GM04503 (cell line): ENCODE measurements at places on chromosomes 4 and X.

DNA sequence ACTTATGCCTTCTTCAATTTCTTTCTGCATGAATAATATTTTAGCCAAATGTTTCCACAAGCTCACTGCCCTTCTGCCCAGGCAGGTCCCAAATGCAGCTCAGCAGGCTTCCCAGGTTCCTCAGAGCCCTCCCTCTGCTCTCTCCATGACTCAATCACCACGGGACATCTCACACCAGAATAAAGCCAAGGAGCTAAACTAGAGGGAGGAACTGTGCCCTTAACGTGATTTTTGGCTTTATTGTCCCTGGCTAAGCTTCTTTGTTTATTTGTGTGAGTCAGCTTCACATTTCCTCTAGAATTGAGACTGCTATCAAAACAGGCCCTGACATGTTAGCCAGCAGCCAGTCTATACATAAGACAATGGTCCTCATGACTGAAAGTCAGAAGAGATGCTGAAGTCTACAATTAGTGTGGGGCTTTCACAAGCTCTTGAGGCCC lies 186.4 kb upstream of the GALNT7 start:
- peak; percentile 55 for DNase-seq

DNA sequence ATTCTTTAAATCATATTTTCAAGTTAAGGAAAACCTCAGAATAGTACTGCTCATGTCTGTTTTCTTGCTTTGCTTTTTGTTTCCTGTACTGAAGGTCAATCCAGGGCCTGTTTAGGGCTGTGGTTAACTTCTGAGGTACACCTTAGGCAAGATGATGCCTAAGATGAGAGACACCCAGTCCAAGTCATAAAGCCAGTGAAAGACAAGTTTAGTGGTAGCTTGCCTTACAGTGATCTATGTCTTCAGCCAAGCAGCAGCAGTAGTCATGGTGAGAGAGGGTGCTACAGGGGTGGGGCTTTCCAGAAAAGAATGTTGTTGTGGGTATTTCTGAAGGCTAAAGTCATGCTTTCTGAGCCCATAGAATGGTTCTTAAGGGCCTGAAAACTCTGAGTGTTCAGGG lies 173.7 kb downstream of the VSIG4 start:
- DNase-seq, result no peak

GRCh38 chr4:5592272-5592671 lies 116.1 kb downstream of the EVC2 start:
- DNase-seq, result no peak

- no peak for DNase-seq
Observed at GRCh38 chr4:146186596-146186995, 11.1 kb downstream of the LSM6 start.

DNA sequence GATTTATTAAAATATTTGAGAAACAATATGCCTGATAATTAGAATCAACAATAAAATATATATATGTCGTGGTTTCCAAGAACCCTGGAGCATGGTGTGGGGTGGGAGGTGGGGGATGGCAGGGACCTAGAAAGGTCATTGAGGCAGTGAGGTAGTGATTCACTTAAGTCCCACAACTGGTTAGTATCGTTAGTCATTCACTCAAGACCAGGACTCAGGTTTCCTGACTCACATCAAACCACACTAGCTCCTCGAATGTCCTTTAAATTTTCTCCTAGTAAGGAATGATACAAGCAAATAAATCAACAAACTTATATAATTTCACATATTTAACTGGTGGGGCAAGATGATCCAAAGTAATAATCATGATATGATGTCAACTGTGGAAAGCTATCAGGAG lies 158.8 kb upstream of the AADAT start:
- DNase-seq, result no peak

- DNase-seq, result no peak
Observed at GRCh38 chr4:19693936-19694570, 557.7 kb upstream of the SLIT2 start.

GRCh38 chr4:42995343-42995944 lies 102.9 kb downstream of the GRXCR1 start:
- DNase-seq, result peak; percentile 0

- peak; percentile 61 for DNase-seq
Observed at GRCh38 chrX:11341274-11342201, 48.3 kb downstream of the AMELX start.

DNA sequence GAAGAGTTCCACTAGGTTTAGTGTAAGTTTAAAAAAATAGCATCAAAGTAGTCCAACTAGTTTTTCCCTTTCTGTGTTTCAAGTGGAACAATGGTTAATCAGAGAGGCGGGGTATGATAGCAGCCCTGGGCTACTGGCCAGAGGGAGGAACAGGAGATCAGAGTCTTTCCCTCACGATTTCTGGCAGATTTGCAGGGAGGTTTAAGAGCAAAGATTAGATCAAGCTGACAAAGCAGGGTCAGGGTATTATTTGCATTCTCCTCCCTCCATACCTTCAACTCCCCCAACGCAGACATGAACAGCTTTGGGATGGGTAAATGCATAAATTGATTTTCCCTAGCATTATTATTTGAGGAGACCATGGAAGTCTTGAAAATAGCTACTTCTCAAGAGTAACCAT lies 277.6 kb upstream of the DIAPH2 start:
- DNase-seq, result peak; percentile 2

DNA sequence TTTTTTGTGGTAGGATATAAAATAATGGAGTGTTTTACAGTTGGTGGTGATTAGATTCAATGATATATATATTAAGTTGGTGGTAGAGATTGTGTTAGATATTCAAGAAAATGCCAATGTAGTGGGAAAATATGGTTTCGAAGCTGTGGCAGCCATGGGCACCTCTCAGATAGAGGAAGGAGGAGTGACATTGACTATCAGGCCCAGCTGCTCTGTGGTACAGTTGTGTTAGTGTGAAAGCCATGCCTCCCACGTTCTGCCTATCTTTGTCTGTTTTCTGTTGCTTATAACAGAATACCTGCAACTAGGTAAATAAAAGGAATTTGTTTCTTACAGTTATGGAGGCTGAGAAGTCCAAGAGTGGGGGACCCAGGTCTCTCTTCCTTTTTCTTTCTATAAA lies 101.9 kb downstream of the ARHGAP10 start:
- no peak for DNase-seq

GRCh38 chrX:145729635-145730034 lies 88.0 kb upstream of the SLITRK2 start:
- no peak for DNase-seq

GRCh38 chr4:189073739-189074138 lies 866.9 kb upstream of the FRG1 start:
- DNase-seq, result no peak

DNA sequence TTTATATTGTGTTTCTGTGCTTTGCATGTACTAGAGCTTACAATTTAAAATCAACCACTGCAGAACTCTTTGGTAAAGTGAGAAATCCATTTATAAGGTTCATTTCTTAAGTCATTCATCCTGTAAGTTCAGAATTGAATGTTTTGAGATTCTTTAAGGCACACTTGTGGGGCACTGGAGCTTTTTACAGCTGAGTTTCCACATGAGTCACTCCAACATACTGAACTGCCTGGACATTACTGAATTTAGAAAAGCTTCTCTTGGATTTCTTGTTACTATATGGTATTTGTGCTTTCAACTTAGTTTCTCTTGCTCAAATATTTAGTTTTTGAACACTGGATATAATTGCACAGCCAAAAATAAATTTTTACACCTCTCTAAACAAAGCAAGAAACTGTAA lies 226.3 kb downstream of the PACRGL start:
- no peak for DNase-seq

GRCh38 chrX:77925764-77926163 lies 15.3 kb downstream of the ATP7A start:
- no peak for DNase-seq

DNA sequence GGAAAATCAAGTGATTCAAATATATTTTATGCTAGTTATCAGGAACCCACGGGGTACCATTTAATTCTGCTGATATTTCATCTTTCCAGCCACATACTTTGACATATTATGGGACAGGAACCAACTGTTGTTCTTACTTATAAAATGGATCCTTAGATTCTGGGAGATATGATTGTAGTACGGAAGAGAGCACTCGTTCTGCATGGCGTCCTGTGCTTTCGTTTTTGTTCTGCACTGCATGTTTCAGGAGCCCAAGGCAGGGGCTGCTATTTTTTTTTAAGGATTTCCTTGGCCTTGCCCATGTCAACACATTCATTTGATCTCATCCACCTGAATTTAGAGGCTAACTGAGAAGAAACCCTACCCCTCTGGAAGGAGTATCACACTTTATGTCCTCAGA lies 245.5 kb upstream of the TLL1 start:
- DNase-seq, result no peak

DNA sequence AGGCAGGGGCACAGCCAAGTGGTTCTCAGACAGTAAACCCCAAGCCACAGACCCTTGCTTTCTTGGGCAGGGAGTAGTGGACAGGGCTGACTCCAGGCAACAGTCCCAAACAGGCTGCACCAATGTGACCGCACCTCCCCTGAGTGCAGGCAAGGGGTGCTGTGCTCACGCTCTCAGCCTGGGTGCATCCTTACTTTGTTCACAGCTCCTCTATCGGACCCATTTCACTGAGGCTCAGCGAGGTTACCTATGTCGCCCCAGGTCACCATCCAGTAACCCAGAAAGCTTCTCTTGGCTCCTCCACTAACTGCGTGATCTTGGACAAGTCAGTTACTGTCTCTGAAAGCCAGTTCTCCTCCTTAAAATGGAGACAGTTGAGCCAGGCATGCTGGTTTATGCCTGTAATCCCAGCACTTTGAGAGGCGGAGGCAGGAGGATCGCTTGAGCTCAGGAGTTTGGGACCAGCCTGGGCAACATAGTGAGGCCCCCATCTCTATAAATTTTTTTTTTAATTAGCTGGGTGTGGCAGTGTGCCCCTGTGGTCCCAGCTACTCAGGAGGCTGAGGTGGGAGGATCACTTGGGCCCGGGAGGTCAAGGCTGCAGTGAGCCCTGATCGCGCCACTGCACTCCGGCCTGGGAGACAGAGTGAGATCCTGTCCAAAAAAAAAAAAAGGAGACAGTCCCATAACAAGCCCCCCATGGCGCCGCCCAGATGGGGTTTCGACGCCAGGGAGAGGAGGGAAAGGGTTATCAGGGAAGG lies 823 bp upstream of the MAN2B2 start:
- DNase-seq, result no peak

DNA sequence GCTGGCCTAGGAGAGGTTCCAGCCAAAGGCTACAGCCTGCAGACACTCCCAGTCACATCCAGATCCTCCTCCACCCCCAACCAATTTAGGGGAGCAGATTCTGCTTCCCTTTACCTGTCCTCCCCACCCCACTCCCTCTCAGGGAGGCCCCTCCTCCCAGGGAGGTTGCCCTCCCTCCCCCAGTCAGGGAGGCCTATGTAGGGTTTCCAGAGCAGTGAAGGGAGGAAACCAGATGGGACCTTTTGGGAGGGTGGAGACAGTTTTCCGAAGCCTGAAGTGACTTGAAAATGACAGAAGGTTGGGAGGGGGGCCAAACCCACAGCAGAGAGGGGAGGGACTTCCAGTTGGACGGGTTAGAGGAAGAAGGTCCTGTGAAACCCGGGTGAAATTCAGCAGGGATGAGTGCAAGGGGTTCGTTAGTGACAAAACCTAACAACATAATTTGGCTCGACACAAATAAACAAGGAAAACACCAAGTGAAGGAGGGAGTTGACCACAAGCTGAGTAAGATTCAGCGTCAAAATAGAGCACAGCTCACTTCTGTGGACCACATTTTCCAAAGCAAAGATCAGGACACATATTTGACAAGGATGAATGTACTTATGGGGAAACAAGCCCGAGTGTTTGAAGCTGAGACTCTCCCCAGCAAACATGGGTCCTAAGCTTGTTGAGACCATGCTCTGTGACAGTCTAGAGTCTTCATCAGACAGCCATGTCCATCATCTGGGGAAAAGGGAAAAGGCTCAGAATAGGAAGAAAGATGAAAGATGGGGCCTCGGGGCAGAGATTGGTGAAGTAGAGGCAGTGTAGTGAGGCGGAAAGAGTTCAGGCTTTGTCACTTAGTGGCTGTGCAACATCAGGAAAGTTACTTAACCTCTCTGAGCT lies 46.4 kb downstream of the PRPS1 start:
- DNase-seq, result no peak

DNA sequence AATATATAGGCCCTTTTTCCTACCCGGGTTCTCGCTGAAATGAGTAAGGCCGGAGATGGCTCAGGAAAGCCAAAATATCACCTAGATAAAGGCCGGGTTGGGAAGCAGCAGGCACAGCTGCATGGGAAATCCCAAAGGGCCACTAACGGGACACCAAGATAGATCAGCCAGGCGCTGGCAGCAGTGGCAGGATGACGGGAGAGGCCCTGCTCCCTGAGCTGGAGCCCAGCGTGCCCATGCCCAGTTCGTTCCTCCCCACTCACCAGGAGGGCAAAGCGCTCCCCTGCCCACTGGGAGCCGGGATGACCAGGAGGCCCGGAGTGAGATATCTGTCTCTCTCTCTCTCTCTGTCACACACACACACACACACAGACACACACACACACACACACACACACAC lies 109.8 kb downstream of the DCTD start:
- DNase-seq, result peak; percentile 1

- no peak for DNase-seq
Observed at GRCh38 chr4:184375027-184375426, 99.3 kb downstream of the IRF2 start.

DNA sequence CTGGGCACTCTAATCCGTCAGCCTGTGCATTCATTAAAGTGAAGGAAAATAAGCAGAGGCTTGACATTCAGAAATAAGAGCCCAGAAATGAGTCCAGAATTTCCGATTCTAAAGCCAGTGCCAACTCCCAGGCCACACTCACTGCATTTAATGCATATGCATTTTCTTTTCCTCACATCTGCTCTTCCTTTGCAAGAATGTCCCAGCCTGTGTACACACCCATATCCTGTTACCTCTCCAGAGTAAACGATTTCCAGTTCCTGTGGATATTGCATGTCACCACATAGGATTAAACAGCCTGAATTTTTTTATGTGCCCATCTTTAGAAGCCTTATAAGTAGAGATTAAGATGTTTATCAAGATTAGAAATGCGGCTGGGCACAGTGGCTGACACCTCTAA lies 27.5 kb downstream of the ARX start:
- DNase-seq, result no peak

DNA sequence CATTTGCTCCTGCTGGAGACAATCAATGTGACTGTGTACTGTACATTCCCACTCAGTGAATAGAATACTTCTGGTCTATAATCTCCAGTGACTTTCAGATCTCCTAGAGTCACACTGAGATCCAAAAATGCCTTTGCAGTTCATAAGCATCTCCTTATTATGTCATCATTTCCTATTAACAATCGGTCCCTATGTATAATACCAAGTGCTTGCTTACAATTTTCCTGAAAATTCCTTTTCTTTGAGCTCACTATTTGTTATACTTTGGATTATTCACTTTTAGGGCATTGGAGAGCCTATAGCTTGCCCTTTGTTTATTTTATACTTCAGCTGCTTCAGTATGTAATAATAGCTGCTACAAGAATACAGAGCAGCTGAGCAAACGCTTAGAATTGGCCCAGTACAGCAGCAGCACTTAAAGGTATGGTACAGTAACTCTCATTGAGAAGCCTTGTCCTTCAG lies 313.0 kb downstream of the DCTD start:
- peak; percentile 21 for DNase-seq

DNA sequence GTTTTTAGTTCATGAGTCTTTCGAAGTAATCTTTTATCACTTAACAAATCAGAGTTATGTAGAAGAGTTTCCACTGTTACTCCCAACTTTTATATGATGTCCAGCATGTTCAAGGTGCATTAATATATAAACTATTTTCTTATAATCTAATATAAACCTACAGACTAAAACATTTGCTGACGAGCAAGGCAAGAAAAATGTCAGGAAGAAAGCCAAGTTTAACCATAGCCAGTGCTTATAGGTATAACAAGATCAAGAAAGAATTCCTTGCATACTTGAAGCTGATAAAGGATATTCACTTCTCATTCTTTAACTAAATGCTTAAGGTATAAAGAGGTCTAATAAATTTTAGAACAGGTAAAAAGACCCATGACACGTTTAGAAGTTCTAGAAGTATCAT lies 167.7 kb downstream of the NPNT start:
- no peak for DNase-seq
